Epithelial cell of proximal tubule (primary cell): ENCODE measurements at places on chromosomes 3 and 15.

- DNase-seq, result no peak
Observed at GRCh38 chr3:88742674-88743507, 364.5 kb upstream of the EPHA3 start.

DNA sequence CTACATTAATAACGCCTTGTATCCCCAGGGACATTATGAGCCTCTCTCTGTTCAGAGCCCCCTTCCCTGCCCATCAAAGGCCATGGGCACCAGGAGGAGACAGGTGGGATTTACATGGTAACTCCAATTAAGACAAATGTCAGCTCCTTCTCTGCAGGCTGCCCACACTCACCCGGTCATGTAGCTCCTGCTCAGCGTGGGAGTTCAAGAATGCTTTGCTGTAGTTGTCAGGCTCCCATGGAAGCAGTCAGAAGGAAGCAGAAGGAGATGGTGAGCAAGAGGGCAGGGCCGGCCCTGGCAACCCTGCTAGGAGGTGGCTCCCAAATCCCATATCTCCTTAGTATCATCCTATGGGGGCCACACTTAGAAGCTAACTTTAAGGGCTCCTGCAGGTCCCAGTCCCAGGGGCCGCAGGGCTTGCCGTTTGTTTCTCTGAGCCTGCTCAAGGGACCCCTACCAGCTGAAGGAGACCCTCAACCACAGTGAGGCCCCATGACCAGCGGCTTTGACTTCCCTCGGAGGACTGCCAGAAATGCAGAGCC, 218.4 kb upstream of the TLE3 start:
- no peak for DNase-seq

DNA sequence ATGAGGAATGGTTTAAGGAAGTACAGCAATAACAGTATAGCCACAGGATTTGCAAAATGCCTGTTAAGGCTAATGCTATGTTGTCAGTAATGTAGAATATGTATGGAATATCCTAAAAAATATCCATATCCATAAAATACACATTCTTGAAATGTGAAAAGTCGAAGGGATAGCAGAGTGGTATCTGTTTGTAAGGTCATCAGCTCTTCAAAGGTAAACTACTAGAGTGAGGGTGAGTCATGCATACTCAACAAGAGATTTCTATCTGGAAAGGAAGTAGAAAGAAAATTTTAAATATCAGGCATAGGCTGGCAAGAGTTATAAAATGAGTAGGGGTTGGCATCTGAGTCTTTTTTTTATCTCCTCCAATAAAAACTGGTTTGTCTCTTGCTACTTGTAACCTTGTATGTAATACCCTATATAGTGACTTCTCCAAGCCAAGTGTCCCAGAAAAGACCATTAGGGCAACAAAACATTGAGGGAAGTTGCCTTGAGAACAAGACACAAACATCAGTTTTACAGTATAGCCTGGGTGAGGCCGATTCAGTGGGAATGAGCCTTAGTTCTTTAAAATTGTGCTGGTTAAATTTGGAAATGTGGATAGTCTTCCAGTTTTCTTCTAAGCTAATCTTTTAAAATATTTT, 103.1 kb downstream of the SPATA16 start:
- no peak for DNase-seq

DNA sequence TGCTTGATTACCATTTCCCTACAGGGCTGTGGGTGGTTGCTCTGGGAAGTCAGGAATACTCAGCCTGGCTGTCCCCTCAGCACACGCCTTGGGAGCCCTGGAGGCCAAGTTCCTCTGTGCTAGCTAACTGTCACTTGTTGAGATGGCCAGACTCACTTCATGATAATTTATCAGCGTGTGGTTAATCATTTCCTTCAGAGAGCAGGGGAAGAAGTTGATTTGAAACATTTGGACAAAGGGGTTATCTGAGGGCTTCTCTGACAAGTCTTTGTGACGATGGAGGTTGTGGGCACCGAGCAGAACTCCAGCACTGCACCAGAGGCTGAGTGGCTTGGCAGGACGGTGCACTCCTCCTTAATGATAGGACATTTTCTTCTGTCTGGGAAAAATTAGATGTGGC, 61.9 kb downstream of the WHAMM start:
- DNase-seq, result no peak

- DNase-seq, result no peak
Observed at GRCh38 chr15:98626153-98626552, 22.2 kb upstream of the IGF1R start.

GRCh38 chr3:140349938-140350337, 327.9 kb upstream of the TRIM42 start:
- no peak for DNase-seq

DNA sequence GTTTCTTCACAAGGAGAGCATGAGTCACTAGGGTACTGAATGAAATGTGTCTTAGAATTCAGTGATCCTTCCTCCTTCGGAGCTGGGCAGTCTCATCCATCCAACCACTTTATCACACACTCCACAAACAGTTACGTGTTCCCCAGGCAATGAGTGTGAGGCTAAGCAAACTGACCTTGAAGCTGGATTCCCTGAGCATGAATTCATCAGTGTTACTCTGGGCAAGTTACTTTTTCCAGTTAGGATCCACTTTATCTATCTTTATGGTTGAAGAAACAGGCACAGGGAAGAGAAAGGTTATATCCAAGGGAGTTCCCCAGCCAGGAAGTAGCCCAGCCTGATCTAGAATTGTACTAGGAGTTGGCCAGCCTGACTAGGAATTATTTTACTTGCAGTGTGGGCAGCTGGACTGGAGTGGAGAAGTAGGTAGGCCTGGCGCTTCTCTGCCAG, 17.1 kb upstream of the GCNT3 start:
- DNase-seq, result peak; percentile 99

GRCh38 chr15:75114327-75114726, 87.4 kb upstream of the C15orf39 start:
- no peak for DNase-seq

- no peak for DNase-seq
Observed at GRCh38 chr3:183619010-183619409, 16.4 kb upstream of the KLHL24 start.

GRCh38 chr15:41011055-41011815, 58.0 kb downstream of the CHAC1 start:
- no peak for DNase-seq

- DNase-seq, result peak; percentile 18
Observed at GRCh38 chr3:56702490-56703315, 19.6 kb upstream of the TASOR start.

- no peak for DNase-seq
Observed at GRCh38 chr3:153976891-153977554, 144.2 kb upstream of the ARHGEF26 start.

GRCh38 chr3:82048711-82049110, 287.3 kb upstream of the GBE1 start:
- DNase-seq, result no peak

DNA sequence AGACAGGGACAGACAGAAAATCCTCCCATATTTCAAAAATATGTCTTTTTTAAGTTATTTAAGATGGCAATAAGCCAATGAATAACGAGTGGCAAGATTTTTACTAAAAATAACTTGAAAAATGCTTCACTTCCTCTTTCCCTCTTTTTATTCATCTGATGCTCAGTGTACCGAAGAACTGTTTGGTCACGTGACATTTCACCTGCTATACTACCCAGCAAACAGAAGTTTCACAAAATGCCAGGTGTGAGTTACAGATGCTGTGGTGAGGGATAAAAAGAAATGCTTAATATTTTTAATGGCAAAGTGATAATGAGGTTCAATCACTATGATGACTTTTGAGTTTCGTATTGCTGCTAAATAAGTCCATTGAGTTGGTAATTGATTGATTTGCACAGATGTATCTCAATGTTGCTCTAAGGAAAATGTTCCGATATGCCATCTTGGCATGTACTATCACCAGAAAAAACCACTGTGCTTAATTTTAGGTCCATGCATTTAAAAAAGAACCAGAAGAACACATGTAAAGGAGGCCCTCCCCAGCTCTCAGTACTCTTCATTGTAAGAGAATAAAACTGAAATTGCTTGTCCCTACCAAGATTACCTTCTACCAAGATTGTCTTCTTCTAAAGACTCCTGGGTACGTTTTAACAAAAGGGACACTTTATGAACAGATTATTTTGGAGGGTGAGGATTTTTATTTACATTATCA, 26.0 kb upstream of the SEC62 start:
- no peak for DNase-seq

DNA sequence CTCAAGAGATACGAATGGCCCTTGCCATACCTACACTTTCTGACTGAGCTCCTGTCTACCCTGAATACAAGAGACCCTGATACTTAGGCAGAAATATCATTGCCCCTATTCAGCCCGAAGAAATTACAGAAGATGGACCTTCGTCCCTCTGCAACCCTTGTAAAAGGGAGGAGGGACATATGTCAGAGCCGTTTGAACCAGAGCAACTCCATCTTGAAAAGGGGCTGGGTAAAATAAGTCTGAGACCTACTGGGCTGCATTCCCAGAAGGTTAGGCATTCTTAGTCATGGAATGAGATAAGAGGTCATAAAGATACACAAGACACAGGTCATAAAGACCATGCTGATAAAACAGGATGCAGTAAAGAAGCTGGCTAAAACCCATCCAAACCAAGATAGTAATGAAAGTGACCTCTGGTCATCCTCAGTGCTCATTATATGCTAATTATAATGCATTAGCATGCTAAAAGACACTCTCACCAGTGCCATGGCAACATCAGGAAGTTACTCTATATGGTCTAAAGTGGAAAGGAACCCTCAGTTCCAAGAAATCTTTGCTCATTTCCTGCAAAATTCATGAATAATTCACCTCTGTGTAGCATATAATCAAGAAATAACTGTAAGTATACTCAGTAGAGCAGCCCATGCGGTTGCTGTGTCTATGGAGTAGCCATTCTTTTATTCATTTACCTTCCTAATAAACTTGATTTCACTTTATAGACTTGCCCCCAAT, 49.7 kb upstream of the GPD1L start:
- no peak for DNase-seq

DNA sequence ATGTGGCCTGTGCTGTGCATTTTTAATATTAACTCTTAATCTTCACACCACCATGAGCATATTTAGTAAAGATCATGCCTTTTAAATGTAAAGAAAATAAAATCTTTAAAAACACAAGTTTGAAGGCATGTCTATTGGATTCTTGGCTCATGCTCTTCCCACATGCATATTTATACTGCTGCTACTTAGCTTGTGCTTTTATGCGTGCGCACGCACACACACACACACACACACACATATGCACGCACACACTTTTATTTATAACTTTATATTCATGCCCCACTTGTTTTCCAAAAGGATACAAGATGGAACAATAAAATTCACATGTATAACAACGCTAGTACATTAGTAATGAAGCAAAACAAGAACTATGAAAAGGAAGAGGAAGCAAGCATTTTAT, 36.1 kb upstream of the ZPLD1 start:
- DNase-seq, result no peak

GRCh38 chr3:177742273-177742672, 545.0 kb upstream of the TBL1XR1 start:
- DNase-seq, result no peak

- DNase-seq, result no peak
Observed at GRCh38 chr3:30085486-30085885, 520.9 kb upstream of the TGFBR2 start.

GRCh38 chr15:25773248-25773647, 89.9 kb downstream of the ATP10A start:
- no peak for DNase-seq

GRCh38 chr15:63517202-63517601, 12.8 kb downstream of the USP3 start:
- no peak for DNase-seq

DNA sequence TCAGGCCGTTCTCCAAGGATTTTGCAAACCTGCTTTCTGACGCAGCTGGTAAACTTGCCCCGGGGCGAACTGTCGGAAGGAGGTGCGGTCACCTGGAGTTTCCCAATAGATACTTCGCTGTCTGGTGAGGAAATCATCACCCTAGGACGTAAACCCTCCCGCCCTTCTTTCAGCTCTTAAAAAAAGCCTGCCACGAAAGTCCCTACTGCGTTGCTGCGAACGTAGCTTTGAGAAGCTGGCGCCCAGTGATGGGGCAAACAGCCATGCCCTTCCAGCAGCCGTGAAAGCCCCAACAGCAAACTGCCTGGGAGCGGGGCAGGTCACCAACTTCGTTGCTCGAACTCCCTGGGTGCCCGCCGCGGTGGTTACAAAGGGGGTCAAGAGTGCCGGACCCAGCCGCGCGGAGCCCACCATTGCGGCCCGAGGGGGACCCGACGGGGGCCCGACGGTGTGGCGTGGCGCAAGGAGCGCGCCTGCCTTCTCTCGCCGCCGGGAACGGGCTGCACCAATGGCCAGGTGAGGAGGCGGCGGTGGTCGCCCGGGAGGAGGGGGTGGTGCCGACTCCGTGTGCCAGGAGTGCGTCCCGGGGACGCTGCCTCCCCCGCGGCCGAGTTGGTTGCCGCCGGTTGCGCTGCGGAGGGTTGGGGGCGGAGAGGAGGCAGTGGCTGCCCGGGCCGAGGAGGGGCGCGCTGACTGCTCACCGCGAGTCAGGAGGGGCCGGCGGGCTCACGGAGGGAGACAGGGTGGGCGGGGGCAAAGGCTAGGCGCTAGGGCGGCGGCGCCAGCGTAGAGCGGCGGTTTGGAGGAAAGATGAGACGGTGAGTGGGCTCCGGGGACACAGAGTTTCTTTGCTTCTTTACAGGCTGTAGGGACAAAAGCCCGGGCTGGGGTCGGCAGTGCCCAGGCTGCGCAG, at the start of gene PHLDB2:
Gene PHLDB2, plus strand, starts transcription at position 205 of the 913 bp plus-strand sequence. CDS start 24,813 bp downstream, outside the sequence.
- peak; percentile 57 for DNase-seq

DNA sequence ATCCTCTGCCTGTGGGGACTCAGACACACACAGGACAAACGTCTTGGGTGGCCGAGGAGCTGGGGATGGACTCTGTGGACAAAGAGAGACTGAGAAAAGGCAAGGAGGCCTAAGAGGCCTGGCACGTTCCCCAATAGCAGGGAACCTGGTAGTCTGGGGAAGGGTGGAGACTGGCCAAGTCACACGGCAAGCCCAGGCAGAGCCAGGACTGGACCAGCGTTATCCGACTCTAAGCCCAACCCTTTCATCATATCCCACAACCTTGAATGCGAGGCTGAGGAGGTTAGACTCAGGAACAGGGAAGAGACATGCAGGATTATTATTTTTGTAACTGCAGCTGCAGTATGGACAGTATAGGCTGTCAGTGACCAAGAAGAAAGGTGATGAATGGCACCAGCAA, 53.4 kb downstream of the SLC6A11 start:
- DNase-seq, result no peak

DNA sequence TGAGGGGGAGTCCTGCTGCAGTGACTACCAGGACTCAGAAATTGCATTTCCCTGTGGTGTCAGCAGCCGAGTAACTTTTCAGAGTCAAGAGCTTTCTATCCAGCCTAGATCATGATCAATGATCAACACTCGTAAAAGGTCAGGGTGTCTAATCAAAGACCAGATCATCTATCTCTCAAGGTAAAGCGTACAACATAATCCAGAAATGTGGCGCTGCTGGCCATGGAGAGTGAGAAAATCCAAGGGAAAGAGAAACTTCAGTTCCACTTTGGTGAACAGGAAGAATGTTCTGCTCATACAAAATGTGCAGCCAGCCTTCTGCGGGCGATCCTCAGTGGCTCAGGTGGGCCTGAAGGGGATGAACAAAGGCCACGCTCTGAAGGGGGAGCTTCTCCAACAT, 1005.8 kb upstream of the NR2F2 start:
- no peak for DNase-seq
